Kidney tubule cell (primary cell): ENCODE measurements at places on chromosomes 11 and 22.
A peak's percentile ranks its signal among the peaks of the same experiment; 100 is the strongest.

DNA sequence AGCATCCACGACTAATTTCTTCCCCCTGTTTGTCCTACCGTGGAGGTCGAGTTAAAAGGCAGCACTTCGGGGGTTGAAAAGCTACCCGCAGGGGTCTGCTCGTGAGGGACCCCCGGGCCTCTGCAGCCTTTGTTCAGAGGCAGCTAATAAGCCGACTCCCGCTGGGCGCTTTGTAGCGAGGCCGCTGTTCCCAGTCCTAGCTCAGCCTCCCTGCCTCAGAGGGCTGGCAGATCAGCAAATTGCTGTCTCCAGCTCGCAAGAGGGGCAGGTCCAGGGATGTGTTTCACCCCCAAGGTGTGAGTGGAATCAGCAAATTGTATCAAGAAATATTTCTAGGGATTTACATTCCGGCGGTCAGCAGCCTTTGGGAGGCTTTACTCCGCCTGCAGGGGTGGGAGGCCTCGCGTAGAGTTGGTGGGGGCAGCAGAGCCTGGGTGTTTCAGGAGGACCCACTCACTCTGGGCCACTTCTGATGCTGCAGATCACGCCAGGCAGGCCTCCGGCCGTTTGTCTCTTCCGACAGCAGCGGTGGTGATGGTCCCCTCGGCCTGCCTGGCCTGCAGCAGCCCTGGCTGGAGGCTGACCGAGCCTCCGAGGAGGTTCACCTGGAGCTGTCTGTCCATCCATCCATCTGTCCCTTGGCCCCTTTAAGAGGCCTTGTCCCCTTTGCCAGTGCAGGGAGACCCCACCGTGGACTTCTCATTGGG is 21.6 kb upstream of the KCNQ1OT1 start:
- no peak for DNase-seq

DNA sequence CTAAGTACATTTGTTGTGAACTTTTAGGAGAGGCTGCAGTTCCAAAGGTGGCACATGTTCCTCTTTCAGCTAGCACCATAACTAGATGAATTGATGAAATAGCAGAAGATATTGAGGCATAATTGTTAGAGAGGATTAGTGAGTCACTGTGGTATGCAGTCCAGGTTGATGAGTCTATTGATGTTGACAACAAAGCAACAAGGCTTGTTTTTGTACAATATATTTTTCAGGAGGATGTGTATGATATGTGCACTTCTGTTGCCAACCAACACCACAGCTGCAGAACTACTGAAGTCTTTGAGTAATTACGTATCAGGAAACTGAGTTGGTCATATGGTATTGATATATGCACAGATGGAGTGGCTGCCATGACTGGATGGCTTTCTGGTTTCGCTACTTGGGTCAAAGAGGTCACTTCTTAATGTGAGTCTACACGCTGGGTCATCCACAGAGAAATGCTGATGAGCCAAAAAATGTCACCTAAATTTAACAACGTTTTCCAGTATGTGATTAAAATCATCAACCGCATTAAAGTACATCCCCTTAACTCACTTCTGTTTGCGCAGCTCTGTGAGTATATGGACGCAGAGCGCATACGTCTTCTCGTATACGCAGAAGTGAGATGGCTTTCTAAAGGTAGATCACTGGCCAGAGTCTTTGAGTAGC is 261.3 kb upstream of the ANO5 start:
- peak; percentile 3 for DNase-seq

DNA sequence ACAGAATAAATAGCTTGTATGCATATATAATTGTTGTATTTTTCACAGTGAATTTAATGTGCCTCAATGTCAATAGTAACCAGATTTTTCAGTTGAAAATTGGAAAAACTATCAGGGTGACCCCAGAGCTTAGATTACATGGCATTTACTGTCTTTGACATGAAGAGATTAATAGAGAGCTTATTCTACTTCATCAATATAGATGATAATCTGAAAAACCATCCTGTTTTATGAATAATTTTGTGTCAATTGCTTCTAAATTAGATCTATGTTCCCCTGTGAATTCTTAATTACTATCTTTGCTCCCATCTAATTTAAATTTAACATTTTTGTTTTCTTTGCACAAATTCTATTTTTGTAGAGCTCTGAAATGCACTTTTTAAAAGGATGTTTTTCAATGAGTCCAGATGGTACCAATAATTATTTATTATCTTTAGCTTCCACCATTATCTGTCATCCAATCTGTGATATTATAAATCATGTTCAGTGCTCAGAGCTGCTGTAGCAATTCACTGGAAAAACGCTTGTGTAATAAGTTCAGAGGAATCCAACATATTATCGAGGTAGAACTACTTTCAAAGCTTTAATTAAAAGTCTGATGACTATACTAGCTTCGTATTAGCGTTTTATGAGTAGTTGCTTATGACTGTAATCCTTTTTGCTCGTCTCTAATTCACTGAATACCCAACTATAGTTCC is 291.4 kb downstream of the JRKL start:
- DNase-seq, result no peak

DNA sequence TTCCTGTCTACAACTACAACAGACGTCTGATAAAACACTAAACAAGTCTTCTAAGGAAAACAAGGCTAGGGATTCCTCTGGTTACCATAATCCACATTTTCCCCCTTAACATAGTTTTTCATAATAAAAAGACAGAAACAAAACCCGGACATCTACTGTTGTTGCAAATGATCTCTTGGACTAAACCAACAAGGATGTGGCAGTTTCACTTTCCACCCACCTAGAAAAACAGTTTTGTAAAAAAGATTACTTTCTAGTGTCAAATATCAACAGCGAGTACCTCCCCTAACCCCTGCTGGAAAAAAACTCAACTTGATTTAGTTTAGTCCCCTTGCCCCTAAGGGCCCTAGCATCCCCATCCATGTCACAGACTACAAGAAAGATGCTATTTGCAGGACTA is 5.4 kb downstream of the GNG3 start:
- DNase-seq, result no peak

DNA sequence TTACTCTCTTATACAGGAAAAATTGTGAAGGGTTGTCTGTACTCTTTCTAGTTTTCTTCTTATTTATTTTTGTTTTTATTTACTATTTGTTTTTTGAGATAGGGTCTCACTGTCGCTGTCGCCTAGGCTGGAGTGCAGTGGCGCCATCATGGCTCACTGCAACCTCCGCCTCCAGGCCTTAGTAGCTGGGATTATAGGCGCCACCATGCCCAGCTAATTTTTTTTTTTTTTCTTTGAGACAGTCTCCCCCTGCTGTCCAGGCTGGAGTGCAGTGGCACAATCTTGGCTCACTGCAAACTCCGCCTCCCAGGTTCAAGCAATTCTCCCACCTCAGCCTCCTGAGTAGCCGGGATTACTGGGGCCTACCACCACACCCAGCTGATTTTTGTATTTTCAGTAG is 18.4 kb downstream of the CUL5 start:
- no peak for DNase-seq

GRCh38 chr11:70650075-70650909 is 252.0 kb downstream of the CTTN start:
- DNase-seq, result peak; percentile 67

GRCh38 chr11:70505331-70505731 is 107.0 kb downstream of the CTTN start:
- DNase-seq, result no peak

- DNase-seq, result no peak
Measured at GRCh38 chr11:10777806-10778205, 26.8 kb downstream of the CTR9 start.

GRCh38 chr11:83662494-83662893 is 376.3 kb upstream of the CCDC90B start:
- no peak for DNase-seq

GRCh38 chr11:119907122-119907851 is 178.3 kb upstream of the NECTIN1 start:
- DNase-seq, result peak; percentile 1
